ENCODE measurements at places on chromosomes 16 and 17.

GRCh38 chr17:72726936-72727335 is 365.6 kb downstream of the SLC39A11 start:
- no peak for DNase-seq

DNA sequence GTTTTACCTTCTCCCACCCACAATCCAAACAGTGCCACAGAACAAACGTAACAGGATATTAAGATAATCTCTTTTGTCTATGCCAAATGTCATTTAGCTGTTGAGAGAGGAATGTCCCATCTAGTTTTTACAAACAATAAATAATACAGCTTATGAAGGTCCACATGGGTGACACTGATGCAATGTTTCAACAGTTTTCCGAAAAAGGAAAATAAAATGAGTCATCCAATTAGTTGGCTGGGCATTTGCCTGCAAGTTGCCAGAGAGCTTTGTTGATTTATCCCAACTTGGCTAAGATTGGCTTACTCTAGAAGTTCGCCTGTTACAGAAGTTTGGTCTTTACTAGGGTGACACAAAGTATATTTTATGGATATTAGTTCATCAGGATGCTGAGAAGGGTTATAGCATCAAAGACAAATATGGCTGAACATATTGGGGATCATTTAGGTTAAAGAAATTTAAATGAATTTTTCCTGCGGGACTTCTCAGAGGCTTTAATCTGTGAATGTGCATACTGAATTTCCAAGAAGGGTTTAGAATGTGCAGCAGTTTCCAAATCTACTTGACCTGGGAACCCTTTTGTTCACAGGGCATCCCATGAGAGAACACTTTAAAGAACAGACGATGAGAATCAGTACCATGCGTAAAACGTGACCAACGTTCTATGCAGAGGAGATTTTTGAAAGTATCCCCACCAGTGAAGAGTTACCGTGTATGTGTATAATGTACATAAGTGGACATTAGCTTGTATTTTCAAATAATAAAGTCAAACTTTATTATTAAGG is 73.1 kb downstream of the CDH13 start:
- DNase-seq, result no peak

DNA sequence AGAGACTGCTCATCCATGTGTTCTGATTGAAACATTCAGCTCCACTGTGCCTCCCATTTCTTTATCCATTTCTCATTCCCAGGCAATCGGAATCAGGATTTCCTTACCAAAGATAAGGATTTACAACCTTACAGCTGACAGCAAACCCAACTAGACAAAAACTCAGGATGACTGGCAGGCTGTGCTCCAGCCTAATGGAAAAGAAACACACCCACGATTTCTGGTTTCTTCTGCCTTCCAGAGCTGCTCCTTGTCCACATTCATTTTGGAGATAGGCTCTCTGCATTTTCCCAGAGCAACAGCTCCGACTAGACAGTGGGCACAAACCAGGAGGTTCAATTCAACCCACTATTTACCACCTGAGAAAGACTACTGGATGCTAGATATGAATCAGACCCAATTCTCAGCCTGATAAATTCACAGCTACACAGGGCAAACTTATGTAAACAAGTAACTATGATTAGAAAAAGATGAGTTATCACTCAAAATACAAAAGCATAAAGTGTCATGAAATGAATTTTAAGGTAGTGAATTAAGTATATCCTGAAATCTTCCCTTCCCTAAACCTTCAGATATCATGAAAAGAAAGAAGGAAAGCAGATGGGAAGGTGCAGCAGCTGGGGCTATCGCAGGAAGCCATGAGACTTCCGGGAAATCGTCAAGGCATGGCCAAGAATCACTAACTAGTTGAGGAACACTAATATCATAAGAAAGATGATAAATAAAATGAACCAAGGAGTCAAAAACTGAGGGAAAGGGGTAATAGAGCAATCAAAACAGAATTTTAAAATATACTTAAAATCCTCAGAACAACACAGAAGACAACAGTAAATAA is 44.8 kb upstream of the CLEC18B start:
- DNase-seq, result no peak

DNA sequence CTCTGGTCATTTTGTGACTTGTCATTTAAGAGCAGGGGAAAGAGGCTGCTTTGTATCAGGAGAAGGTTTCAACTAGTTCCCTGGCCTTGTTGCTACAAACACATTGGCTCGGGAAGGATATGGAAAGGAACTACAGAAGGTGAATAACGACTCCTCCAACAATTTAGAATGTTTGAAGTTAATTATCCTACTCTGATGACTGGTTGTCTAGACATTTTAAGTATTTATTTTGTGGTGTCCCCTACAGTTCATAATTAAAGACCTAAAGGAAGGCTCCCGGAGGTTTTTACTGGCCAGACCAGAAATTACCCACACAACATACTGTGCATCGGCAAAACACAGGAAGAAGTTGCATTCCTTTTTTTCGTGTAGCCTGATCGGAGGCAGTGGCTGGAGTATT is 515.8 kb upstream of the SALL1 start:
- no peak for DNase-seq

DNA sequence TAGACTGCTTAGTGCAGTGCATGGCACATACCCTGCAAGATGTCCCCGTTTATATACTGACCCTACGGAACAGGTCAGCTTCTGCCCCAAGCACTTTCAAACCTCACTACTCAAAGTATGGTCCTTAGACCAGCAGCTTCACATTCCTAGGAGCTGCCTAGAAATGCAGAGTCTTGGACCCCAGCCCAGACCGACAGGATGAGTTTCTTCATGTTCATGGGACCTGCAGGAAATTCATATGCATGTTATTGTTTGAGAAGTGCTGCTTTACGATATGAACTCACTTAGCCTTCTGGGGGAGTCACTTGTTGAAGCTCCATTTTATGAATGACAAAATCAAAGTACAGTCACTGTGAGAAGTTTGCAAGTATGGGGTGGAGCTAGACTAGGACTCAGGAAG is 82.6 kb downstream of the DYNLRB2 start:
- no peak for DNase-seq

- peak; percentile 74 for DNase-seq
Measured at GRCh38 chr17:39244600-39245570, 19.1 kb upstream of the STAC2 start.

GRCh38 chr17:80727409-80727755 is 182.7 kb downstream of the RPTOR start:
- no peak for DNase-seq

DNA sequence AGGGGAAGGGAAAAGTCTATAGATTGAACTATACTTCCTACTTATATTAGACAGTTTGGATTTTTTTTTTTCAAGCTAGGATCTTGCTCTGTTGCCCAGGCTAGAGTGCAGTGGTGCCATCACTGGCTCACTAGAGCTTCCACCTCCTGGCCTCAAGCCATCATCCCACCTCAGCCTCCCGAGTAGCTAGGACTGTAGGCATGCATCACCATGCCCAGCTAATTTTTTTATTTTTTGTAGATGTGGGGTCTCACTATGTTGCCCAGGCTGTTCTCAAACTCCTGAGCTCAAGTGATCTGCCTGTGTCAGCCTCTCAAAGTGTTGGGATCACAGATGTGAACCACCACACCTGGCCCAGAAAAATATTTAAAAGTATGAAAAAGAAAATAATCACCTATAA is 121.0 kb upstream of the HAS3 start:
- DNase-seq, result no peak

DNA sequence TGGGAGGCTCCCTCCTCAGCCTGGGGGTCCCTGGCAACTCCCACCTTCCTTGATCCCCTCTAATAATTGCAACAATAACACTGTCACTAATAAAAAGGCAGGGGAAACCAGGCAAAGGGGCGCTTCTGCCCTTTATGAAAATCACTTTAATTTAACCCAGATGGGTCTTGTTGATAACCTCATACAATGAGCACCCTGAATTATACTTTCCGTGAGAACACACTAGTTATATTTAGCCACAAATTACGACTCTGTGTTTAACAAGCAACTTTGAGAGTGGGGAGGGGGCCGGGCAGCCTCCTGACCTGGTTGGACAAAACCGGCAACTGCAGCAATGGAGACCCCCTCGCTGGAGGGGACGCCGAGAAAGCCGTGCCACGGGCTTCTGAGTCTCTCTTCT is 5.7 kb upstream of the BAHCC1 start:
- DNase-seq, result no peak

GRCh38 chr16:88074041-88074440 is 122.8 kb downstream of the BANP start:
- no peak for DNase-seq

DNA sequence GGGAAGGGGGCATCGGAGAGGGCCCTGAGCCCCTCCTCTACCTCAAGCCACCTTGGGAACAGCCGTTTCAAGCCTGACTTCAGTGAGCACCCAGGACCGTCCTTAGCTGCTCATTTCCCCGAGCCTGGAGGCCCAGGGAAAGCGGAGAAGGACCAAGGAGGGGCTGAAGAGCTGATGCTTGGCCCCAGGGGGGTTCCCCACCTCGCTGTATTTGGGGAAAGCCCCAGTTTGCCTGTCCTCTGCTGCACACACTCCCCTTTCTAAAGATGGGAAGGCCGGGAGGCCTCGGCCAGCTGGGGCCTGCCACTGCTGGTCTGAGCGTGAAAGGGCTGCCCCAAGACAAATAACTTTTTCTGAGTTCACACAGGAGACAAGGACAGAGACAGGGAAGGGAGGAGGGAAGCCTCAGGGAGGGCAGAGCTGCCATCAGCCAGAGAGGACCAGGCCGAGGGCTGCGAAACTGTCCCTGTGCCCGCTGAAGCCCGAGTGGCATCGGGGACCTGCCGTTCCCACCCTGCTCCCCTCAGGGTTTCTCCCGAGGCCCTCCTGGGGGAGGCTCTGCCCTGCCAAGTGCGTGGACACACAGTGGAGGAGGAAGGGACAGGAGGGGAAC is 11.6 kb downstream of the ZACN start:
- no peak for DNase-seq

DNA sequence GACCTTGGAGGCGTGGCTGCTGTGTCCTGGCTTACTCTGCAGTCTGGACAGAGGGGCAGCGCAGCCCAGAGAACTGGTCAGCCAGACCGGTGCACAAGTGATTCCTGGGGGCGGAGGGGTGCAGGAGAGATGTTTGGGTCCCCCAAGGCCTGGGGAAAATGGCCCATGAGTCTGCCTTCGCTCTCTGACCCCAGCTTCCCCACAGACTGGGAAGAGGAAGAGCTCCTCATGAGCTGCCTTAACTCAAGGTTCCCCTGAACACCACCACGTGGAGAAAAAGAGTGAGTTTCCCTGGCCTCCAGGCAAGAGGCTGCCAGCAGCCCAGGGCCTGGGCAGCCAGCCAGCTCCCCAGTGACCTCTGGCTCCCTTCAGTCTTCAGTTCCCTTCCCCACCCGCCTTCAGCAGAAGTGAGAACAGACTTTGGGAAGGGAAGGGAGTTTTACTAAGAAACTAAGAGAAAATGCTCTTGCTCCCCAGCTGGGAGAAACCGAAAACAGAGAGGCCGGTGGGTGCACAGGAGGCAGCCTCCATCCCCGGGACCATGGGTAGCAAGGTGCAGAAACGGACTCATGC is 2.0 kb upstream of the C17orf99 start:
- no peak for DNase-seq

- DNase-seq, result no peak
Measured at GRCh38 chr16:30524575-30525568, 1.5 kb downstream of the ZNF768 start.

DNA sequence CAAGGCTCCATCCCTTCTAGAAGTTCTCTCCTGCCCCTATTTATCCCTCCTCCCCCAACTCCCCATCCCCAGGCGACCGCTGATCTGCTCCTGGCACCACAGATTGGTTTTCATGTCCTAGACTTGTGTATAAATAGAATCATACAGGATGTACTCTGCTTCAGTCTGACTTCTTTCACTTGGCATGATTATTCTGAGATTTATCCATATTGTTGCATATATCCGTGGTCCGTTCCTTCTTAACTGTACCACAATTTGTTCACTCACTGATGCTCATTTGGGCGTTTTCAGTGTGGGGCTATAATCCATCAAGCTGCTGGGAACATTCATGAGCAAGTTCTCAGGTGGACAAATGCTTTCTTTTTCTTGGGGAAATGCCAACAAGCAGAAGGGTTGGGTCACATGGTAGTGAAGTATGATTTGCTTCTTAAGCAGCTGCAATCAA is 23.9 kb downstream of the PITPNM3 start:
- no peak for DNase-seq

- no peak for DNase-seq
Measured at GRCh38 chr16:72992142-72992601, 55.8 kb downstream of the ZFHX3 start.

GRCh38 chr16:55542459-55543082 is 23.9 kb upstream of the CAPNS2 start:
- peak; percentile 1 for DNase-seq

DNA sequence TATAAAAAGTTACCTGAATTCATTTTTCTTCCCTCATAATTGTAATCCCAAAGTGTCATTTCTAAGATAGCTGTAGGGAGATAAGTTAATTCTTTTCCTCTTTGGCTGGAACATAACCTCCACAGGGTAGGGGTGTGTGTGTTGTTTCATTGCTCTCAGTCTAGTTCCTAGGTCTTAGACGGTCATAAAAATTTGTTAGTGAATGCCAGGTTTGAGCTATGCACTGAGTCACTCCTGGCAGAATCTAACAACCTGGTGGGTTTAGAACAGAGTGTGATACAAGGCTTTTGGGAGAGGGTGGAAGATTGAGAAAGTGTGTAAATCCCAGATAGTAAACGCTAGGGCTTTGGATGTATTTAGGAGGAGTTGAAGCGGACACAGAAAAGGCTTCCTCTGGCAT is 894 bp upstream of the PHKG2 start:
- DNase-seq, result no peak

GRCh38 chr16:9665851-9666271 is 516.4 kb downstream of the GRIN2A start:
- no peak for DNase-seq

DNA sequence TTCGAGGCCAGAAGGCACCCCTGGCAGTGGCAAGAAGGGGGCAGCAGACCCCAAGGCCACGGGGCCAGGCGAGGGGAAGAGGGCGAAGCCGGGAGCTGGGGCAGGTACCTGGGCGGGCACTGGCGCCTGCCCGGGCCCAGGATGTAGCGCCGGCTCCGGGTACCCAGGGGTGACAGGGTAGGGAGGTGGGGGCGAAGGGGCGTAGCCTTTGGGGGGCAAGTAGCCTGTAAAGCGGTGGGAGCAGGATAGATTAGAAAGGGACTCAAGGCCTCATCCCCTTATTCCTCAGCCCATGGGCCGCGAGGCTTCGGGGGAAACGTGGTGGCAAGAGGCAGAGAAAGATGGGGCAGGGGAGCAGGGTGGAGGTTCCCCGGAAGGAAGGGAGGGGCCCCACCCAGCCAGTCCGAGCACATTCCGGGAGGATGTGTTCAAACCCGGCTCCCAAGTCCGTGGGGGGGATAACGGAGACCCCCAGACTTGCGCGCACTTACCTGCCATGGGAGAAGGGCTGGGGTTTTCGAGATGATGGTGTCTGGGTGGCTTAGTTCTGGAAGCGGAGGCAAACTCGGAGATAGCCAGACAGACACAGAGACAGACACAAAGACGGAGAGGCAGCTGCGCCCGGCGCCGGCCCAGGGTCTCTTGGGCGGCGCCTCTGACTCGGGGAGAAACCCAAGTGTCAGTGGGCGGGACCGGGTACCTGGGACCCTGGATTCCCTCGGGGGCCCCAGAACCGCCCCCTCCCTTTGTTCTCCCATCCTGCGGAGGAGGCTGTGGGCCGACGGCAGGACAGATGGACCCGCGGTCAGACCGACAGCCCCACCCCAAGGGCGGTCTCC is 493 bp downstream of the PLSCR3 start:
- no peak for DNase-seq

- DNase-seq, result no peak
Measured at GRCh38 chr17:48719642-48720265, 2.6 kb downstream of the PRAC1 start.

GRCh38 chr16:3998793-3999478 is 117.3 kb downstream of the ADCY9 start:
- no peak for DNase-seq
